ENCODE measurements at places on chromosomes 5 and 9.

DNA sequence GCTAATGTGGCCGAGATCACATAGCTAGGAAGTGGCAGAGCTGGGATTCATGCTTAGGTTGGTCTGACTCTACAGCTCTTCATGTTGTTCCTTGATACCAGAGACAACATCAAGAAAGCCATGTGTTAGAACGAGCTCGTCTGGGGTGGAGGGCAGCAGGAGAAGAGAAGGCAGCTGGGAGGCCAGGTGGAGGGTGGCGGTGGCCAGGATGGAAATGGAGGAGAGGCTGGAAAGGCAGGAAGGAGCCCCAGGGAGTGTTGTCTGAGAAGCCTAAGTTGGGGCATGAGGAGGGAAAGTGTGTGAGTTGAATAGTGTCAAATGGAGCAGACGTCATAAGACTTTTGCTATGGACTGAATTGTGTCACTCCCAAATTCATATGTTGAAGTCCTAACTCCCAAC, 315.3 kb downstream of the GADD45G start:
- DNase-seq, result no peak

DNA sequence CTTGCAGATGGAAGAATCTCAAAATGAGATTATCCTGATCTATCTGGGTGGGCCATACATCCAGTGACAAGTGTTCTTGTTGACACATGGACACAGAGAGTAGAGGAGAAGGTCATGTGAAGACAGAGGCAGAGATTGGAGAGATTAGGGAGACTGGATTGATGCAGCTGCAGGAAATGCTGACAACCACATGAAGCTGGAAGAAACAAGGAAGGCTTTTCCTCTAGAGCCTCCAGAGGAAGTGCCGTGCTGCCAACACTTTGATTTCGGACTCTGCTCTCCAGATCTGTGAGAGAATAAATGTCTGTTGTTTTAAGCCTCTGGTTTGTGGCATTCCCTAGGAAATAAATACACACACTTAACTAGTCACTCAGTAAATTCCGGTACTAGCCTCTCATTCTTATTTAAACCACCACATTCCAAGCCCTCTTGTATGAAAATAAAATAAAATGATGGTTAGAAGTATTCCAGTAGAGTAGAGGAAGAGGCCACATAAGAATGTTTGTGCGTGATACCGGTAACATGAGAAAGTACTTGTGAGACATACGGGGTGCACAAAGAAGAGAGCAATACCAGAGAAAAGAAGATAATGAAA, 110.9 kb upstream of the DMAC1 start:
- DNase-seq, result no peak

- peak; percentile 24 for DNase-seq
These were observed 15.0 kb upstream of the PIP5K1B start for GRCh38 chr9:68690088-68690487.

DNA sequence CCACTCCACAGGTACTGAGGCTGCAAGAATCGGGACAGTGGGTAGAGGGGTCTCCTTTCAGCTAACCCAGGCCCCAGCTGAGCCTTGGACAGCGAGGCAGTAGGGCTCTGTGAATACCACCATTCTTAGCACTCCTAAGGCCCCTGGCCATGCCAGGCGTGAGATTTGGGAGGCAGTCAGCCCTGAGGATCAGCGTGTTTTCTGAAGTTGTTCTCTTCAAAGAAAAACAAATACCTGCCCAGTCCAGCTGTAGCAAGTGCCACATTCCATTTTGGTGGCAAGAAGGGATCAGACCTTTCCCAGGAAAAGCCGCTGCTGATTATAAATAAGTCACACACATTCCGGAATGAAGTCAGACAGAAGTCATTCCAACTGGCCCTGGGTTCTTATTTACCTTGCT, 47.8 kb downstream of the RALGPS1 start:
- DNase-seq, result no peak

DNA sequence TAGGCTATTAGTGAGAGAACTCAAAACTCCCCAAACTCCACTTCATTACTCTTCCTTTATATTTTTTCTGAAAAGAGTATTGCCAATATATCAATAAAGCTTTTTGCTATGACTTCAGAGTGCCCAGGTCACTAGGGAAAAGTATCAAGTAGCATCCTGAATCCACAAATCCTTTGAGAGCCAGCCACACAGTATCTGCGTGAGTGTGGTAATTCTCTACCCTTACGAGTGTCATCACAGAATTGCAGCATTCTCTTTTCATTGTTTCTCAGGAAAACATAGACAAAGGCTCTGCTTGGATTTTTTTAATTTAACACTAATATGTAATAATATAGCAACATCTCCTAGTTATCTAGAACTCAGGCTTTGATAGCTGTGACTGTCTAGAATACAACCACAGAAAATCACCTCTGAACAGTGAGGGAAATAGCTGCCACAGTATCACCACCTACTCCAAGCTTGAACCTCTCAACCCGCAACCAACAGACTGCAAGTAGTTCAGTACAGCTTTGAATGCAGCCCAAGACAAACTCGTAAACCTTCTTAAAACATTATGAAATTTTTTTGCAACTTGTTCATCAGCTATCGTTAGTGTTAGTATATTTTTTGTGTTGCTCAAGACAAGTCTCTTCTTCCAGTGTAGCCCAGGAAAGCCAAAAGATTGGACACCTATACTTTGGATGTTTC, 79.3 kb upstream of the CCDC152 start:
- no peak for DNase-seq

DNA sequence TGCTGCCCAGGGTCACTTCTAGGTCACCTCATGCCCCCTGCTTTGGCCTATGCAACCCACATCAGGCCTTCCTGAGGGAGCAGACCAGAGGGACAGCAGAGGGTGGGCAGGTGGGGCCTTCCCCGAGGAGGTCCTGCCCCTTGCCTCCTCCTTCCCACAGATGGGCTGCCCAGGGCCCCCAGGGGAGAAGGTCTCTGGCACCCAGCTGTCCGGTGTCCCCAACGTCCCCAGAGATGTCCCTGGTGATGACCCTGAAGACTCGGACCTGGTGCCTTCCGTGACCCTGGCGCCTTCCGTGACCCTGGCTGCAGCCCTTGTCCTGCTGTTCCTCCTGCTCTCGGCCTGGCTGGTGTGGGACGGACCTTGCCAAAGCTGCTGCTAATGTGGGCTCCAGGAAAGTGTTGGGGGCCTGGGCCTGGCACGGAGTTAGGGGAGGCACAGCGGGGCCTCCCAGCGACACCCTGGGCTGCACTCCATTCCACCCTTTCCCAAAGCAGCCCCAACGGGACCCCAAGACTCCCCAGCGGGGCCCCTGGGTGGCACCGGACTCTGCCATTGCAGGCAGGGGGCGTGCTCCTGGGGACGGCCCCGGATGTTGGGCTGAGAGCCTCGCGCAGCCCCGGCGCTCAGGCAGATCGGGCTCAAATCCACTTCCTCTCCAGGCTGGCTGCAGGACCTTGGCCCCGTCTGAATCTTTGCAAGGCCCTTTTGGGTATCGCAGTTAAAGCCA, 6.8 kb upstream of the SLC2A6 start:
- no peak for DNase-seq

GRCh38 chr9:81981883-81982282, 6.7 kb upstream of the SPATA31D1 start:
- no peak for DNase-seq

GRCh38 chr5:114658194-114658593, 296.3 kb downstream of the KCNN2 start:
- DNase-seq, result no peak

GRCh38 chr9:17936365-17936764, 357.5 kb downstream of the SH3GL2 start:
- DNase-seq, result no peak

DNA sequence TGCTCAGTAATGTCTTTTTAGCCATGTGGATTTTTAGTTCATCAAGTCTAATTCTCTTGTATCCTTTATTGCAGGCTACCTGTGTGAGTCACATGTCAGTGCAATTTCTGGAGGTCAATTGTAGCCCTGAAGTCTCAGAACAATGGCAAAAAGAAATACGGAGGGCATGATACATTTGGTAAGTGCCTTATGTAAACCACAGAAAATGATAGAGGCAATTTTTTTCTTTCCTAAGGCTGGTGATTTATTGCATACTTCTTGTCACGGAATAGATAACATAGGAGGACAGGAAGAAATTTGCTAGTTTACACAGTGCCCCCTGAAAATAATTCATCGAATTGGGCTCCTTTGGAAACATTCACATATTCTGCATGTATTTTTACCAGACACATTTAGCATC, 235.9 kb downstream of the DMRTA1 start:
- DNase-seq, result no peak

DNA sequence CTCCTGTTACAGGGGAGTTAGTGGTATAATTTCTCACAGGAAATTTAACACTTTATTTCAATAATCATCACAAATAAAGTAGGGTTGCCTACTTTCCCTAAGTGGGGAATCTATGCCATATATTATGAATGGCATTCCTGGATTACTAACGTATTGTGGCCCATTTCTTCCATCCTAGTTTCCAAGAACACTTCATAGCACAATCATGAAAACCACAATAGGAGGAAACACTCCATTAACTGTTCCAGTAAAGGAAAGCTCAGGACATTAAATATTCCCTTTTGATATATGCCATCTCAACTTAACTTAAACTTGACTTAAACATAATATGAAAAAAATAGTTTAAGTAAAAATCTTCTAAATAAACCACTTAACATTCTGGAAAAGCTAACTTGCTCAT, 2.1 kb downstream of the CPLANE1 start:
- no peak for DNase-seq

GRCh38 chr5:137313526-137314175, 185.5 kb downstream of the SPOCK1 start:
- no peak for DNase-seq

- no peak for DNase-seq
These were observed 24.0 kb upstream of the VCAN start for GRCh38 chr5:83447533-83447932.

DNA sequence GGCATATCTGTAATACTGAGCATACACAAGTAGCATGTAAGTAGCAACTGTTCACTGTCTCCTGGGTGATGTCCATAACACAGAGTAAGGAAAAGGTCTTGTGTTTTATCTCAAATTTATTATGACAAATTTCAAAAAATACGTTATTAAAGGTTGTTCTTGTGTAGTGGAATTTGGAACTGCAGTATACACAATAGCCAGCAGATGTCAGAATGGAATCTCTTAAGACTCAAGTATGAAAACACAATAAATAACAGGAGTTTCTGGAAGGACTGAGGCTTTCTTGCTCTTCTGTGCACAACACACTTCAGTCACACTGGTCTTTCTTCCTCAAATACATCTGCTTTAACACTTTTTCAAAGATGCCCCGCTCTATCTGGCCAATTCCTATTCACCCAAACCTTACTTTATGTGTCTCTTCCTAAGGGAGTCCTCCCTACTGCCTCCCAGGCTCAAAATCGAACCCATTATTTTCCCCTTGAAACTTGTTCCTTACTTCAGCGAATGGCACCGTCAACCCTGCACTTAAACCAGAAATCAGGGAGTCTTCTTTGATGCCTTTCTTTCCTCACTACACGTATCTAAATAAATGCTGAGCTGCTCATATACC, 6.5 kb upstream of the FBXO10 start:
- DNase-seq, result no peak

GRCh38 chr5:79070350-79070667, 742 bp downstream of the BHMT2 start:
- no peak for DNase-seq

DNA sequence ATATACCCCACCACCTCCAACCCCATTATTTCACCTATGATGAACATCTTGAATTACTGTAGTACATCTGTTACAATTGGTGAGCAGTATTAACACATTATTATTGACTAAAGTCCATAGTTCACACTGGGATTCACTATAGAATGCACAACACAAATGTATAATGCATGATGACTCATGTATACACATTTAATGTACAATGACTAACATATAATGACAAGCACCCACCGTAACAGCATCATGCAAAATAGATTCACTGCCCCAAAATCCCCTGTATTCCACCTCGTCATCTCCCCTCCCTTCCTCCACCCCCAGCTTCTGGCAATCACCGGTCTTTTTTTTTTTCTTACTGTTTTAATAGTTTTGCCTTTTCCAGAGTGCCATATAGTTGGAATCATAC, 47.1 kb upstream of the NEK6 start:
- DNase-seq, result no peak

GRCh38 chr9:224582-225520, 10.2 kb downstream of the DOCK8 start:
- no peak for DNase-seq

DNA sequence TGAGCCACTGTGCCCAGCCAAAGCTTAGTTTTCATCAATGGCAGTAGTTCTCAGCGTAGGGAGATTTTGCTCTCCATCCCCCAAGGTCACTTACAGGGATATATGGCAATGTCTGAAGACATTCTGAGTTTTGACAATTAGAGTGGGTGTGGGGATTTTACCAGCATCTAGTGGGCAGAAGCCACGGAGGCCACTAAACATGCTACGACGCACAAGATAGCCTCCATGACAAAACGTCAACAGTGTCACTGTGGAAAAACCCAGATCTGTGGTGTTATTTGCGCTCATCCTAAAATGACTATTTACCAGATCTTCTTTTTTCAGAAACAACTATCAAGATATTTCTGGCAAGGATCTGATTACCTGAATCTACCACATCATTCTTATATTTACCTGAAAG, 68.2 kb downstream of the CDC14B start:
- DNase-seq, result no peak

DNA sequence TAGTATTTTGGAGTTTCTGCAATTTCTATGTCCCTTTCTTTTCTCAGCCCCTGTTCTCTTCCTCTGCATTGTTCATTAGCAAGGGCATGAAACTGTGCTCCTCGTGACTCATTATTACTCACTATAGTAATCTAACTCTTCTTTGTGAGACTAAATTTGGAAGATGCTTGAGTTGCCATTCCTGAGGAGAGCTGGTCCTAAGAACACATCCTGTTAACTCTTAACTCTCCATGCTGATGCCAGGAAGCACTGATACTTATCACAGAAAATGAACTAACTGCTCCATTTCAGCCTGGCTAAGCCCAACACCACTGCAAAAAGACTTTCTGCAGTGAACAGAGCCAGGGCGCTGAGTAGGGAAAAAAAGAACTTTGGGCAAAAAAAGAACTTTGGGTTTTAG, 10.6 kb upstream of the CSNK1A1 start:
- DNase-seq, result no peak

DNA sequence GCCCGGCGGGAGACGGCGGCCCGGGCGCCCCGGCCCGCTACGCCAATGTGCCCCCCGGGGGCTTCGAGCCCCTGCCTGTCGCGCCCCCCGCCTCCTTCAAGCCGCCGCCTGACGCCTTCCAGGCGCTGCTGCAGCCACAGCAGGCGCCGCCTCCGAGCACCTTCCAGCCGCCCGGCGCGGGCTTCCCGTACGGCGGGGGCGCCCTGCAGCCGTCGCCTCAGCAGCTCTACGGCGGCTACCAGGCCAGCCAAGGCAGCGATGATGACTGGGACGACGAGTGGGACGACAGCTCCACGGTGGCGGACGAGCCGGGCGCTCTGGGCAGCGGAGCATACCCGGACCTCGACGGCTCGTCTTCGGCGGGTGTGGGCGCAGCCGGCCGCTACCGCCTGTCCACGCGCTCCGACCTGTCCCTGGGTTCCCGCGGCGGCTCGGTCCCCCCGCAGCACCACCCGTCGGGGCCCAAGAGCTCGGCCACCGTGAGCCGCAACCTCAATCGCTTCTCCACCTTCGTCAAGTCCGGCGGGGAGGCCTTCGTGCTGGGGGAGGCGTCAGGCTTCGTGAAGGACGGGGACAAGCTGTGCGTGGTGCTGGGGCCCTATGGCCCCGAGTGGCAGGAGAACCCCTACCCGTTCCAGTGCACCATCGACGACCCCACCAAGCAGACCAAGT, 723 bp downstream of the SNX18 start:
- DNase-seq, result peak; percentile 51

GRCh38 chr9:98099898-98100297, 19.1 kb downstream of the TRIM14 start:
- DNase-seq, result no peak

GRCh38 chr9:121763131-121763530, 111.7 kb downstream of the DAB2IP start:
- DNase-seq, result no peak

GRCh38 chr9:124329206-124329792, 71.5 kb downstream of the NEK6 start:
- DNase-seq, result no peak
